ENCODE measurements at places on chromosomes 12 and 14.
A peak's percentile ranks its signal among the peaks of the same experiment; 100 is the strongest.

GRCh38 chr12:53518381-53518780 lies 11.1 kb upstream of the NPFF start:
- DNase-seq, result peak; percentile 29

GRCh38 chr12:48980953-48981756 lies 3.0 kb downstream of the WNT1 start:
- no peak for DNase-seq

DNA sequence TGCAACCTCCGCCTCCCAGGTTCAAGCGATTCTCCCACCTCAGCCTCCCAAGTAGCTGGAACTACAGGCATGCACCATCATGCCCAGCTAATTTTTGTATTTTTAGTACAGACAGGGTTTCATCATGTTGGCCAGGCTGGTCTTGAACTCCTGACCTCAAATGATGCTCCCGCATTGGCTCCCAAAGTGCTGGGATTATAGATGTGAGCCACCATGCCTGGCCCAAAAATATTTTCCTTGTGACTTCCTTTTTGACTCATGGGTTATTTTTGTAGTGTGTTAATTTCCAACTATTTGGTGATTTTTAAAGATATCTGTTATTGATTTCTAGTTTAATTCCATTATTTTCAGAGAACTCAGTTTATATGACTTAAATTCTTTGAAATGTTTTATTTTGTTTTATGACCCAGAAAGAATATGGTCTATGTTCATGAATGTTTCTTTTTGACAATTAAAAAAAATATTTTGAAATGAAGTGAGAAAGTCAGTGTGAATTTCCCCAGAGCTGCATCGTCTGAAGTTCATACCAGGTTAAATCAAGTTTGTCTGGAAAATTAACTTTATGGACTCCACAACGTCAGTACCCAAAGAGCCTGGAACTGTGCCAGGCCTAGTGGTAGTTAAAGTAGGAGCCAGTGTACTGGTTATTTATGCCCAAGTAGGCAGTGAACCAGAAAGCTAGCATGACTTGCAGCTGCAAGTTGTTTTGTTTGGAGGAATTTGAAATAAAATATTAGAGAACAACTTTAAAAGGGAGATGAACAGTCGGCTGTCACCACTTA lies 2.8 kb upstream of the CDKL1 start:
- peak; percentile 62 for DNase-seq

DNA sequence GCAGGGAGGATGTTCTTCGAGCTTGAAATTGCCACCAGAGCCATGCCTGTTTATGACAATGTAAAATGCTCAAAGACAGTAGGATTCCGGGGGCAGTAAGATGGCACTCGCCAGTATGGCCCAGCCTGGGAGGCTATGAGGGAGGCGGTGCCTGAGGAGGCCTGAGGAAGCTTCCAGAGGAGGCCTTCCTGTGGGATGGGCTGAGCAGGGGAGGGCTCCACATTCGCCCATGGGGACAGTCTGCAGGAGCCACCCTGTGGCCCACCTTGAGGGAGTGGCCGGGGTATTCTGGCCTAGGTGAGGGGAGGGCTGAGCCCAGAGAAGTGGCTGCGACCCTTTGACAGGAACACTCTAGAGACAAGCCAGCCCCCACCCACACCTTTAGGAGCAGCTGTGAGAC lies 50.7 kb downstream of the IQSEC3 start:
- DNase-seq, result no peak

DNA sequence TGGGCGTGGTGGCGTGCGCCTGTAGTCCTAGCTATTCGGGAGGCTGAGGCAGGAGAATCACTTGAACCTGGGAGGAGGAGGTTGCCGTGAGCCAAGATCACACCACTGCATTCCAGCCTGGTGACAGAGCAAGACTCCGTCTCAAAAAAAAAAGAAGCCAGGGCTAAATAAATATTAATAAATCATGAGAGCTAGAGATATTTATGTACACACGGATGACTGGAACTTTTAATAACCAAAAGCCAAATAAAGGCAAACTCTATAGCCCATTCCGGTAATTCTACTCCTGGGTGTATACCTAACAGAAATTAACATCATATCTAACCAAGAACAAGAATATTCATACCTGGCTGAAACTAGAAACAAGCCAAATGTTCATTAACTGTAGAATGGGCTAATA lies 7.7 kb upstream of the TRAFD1 start:
- no peak for DNase-seq

GRCh38 chr12:76830436-76830835 lies 48.4 kb downstream of the CSRP2 start:
- DNase-seq, result peak; percentile 8

- DNase-seq, result peak; percentile 4
These were observed 620 bp downstream of the TMTC1 start for GRCh38 chr12:29782871-29783772.

DNA sequence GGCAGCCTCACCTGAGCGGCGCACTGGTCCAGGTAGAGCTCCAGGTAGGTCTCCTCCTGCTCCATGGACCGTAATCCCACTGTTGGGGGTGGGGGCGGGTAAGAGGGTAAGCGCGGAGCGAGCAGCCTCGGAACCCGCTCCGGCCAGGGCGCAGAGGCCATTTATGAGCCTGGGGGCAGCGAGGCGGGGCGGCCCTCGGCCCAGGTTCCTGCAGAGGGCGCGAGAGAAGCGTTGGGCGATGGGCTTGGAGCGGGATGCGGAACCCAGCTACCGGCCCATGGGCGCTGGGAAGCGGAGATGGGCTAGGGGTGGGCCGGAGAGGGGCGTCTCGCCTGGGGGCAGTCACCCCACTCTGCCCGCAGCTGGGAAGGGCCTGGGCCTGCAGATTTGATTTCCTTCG lies at the start of gene TBPL2:
TSS of gene TBPL2 (minus strand) at position 232 of the 400 bp plus-strand sequence. CDS start at position 65, 167 bp downstream.
- DNase-seq, result no peak

GRCh38 chr12:123141615-123142517 lies 9.0 kb downstream of the PITPNM2 start:
- DNase-seq, result peak; percentile 86

DNA sequence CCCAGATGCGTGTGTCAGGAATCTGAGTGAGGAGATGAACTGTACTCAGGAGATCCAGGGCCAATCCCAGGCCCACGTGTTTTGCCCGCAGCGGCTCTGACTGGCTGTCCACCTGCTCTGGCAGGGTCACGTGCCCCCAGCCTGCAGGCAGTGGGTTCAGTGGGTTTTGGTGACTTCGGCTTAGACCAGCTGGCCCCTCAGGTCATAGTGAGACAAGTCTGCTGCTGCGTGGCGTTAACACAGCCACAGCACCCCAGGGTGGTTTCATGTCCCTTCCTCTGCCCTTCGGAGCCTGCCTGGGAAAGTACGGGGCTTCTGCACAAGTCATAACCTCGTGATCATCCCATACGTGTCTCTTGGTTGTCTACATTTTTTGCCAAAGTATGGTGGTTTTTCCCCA lies 2.6 kb downstream of the FBRSL1 start:
- DNase-seq, result no peak

GRCh38 chr14:85619851-85620250 lies 89.9 kb downstream of the FLRT2 start:
- no peak for DNase-seq

DNA sequence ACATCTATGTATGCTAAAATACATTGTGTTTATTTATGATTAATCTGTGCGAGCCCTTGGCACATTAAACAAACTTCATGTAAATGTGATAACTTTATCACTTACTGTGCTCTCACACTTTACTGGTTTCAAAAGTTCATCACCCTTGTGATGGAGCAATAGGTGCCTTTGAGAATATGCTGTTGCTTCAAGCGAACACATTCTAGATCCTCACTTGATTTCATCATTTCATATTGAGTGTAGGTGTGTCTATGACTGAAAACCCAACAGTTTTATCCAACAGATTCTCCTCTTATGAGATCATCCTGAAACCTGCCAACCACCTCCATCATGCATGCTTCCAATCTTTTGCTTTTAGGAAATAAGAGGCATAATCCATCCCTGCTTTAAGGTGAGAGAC lies 854.4 kb downstream of the TMEM121 start:
- DNase-seq, result no peak

DNA sequence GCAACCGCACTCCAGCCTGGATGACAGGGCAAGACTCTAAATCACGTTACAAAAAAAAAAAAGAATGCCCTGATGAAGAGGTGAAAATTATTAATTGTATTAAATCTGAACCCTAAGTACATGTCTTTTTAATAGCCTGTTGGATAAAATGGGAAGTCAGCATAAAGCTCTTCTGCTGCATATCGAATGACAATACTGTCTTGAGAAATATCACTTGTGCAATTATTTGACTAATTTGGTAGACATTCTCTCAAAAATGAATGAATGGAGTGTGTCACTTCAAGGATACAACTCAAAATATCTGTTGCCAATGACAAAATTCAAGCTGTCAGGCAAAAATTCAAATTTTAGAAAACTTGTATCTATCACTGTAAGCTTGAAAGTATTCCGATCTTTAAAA lies 38.9 kb downstream of the DNAI7 start:
- no peak for DNase-seq

GRCh38 chr12:56143217-56143616 lies 9.2 kb upstream of the MYL6B start:
- DNase-seq, result no peak

DNA sequence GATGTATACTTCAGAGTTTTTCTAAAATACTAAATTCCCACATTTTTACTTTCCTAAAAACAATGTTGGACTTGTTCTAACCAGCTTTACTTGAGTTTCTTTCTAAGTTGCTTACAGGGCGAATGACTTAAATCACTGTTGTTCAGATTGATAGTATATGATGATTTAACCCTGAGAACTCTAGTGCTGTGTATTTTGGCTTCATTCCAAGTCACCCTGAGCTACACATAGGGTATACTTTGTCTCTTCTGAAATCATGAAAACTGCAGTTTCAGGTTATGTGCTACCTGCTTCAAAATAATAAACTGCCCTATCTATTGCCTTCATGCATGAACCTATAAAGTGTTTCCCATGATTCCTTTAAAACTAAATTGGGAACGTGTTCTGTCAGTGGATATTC lies 162.5 kb upstream of the PDE3A start:
- DNase-seq, result no peak

DNA sequence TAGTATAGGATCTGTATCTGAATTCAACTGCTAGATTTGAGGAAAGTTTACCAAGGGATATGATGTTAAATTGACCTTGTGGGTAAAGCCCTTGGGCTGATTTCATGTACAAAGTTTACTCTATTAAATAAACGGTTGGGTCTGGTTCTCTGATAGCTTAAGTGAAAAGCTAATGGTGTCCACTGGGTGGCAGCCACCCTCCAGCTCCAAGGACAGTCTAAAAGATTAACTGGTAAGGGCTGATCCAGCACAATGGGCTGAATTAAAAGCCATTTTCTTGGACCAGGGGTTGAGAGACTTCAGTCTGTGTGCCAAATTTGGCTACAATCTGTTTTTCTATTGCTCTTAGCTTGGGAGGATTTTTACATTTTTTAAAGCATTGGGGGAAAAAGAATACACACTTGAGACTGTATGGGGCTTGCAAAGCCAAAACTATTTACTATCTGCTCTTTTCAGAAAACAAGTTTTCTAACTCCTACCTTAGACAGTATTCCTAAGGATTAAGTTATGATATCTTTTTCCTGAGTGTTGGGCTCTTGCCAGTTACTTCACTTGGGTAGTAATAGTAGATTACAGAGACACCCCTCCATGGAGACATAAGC lies 116.5 kb downstream of the GPHN start:
- DNase-seq, result peak; percentile 45

DNA sequence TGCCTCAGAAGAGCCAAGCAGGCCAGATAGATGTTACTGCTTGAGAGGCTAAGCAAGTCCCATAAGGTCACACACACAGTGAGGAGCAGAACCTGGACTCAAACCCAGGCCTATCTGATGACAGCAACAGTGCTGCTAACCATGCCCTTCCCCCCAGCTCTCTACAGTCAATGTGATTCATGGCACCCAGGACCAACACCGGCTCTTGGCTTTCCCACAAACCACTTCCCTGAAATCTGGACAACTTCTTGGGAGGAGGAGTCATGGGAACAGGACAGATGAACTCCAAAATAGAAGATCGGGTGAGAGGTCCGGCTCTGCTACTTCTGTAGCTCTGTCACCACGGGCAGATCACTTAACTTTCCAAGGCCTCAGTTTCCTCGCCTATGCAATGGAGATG lies 716 bp upstream of the PTGDR start:
- DNase-seq, result peak; percentile 48

GRCh38 chr12:96981911-96982310 lies 74.9 kb downstream of the NEDD1 start:
- no peak for DNase-seq

- DNase-seq, result no peak
These were observed 54.3 kb downstream of the SVOP start for GRCh38 chr12:108966378-108967151.

GRCh38 chr14:92497391-92497790 lies 16.2 kb upstream of the RIN3 start:
- DNase-seq, result no peak

- DNase-seq, result no peak
These were observed 449.4 kb upstream of the OR4E1 start for GRCh38 chr14:22122829-22123560.

- DNase-seq, result peak; percentile 81
These were observed at the start of gene FAIM2 for GRCh38 chr12:49903700-49904423. TSS of gene FAIM2 (minus strand) at chr12:49903900. CDS start at chr12:49903792, 108 bp downstream.

DNA sequence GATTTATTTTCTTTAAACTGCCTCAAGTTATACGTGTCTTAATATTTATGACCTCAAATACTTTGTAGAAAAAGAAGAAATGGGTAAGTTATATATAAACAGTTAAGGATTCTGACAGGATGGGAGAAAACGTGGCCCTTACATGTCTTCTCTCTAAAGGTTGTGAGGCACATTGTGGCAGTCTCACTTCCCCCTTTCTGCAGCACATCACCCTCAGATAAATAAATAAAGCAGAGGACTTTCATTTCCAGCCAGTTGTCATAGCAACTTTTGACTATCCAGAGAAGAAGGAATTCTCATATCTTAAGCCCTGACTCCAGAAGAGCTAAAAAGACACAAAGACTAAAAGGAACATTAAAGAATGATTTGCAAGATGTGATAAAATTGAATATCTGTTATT lies 28.8 kb upstream of the CEP83 start:
- DNase-seq, result no peak

GRCh38 chr12:70853326-70853725 lies 67.2 kb downstream of the PTPRR start:
- peak; percentile 48 for DNase-seq

- DNase-seq, result no peak
These were observed 17.8 kb downstream of the NELL2 start for GRCh38 chr12:44858226-44858855.

- DNase-seq, result peak; percentile 55
These were observed 1.5 kb upstream of the KRT6A start for GRCh38 chr12:52494518-52494917.

GRCh38 chr12:1832801-1833595 lies 12.6 kb downstream of the LRTM2 start:
- no peak for DNase-seq

DNA sequence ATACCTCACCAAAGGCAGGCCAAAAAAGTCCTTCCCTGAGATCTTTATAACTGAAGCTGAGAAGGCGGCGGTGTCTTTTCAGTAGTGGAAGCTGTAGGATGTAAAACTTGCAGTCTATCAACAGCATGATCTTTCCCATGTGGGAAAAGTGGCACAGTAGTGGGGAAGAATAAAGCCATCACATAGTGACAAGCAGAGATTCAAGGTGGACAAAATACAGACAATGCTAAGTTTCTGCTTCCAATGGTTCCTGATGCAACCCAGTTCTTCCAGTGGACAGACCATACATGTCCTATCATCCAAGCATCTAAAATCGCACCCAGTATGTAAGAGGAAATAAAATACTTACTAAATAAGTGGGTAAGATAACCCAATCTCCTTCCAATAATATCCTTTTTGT lies 4.1 kb downstream of the RPS6KA5 start:
- no peak for DNase-seq

GRCh38 chr14:101066826-101067510 lies 163.4 kb upstream of the RTL1 start:
- no peak for DNase-seq
